H1 (cell line): ENCODE measurements at places on chromosomes 7 and 10.

DNA sequence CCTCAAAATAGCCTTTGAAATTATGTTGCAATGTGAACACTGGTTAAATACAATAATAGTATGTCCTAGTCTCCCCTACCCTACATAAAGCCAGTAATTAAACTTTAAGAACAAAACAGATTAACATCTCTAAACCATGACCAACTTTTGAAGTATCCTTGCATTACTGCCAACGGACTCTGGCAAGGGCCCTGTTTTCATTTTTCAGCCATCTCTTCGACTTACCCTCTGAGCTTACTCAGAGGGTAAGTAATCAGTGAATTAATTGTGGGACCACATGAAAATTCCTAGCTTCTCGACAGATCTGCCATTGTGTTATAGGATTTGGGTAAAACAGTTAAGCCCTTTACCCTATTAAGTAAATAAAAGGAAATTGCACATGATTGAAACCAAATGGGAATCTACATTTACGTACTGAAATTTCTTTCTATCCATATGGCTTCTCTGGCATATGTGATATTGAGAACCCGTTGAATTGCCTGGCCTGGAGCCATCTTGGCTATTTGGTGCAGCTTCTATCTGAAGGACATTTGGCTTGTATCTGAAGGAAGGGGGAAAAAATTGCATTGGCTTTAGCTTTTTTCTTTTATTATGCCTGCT lies 39.6 kb downstream of the DYNC1I1 start:
- no peak for DNase-seq

GRCh38 chr10:72255977-72256729 lies 17.6 kb upstream of the DDIT4 start:
- no peak for DNase-seq

- no peak for DNase-seq
These were observed 26.2 kb upstream of the MSRB2 start for GRCh38 chr10:23069019-23069815.

GRCh38 chr10:102657451-102657850 lies 13.2 kb downstream of the TRIM8 start:
- DNase-seq: no peak

GRCh38 chr7:18727115-18727870 lies 231.7 kb downstream of the HDAC9 start:
- DNase-seq: no peak

DNA sequence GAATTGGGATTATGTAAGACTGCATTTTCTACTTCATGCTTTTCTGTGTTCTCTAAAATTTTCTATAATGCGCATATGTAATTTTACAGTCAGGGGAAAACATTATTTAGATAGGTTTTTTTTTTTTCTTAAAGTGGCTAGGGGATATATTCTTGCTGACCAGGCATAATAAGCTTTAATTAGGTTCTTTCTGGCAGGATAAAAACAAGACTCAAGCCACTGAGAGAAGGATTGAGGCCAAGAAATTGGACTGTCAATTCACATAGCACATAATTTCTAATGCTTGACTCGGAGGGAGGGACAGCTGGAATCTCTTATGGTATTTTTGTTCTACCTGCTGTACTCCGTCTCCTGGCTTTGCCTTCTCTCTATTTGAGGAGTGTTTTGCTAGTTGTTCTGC lies 119.8 kb upstream of the NPVF start:
- DNase-seq: no peak

DNA sequence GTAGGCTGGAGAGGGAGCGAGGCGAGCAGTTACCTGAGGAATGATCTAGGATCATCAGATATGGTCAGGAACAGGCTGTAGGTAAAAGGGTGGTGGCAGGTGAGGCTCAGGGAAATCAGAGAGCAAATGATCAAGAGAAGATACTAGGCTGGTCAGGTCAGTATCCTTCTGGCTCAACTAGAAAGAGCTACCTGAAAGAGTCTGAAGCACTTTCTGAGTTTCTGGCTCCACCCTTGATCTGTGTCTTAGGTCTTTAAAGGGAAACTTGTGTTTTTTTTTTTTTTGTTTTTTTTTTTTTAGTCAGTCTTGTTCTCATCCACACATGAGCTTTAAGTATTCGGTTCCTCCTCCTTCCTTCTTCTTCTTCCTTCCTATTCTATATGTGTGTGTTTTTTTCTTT lies 10.5 kb downstream of the ADAM22 start:
- no peak for DNase-seq

GRCh38 chr10:84191106-84191505 lies 3.2 kb upstream of the CDHR1 start:
- no peak for DNase-seq

DNA sequence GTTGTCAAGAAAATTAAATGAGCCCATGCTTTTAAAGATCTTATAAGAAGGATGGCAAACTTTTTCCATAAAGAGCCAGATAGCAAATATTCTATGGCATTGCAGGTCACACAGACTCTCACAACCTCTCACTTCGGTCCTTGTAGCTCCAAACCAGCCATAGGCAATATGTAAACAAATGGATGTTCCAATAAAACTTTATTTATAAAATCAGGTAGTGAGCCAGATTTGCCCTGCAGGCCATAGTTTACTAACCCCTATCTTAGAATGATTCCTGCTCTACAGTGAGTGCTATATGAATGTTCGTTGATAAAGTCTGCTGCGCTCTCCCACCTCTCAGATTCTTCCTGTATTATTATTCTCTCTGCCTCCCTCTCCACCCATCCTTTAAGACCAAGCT lies 177.7 kb downstream of the KCNMA1 start:
- no peak for DNase-seq

DNA sequence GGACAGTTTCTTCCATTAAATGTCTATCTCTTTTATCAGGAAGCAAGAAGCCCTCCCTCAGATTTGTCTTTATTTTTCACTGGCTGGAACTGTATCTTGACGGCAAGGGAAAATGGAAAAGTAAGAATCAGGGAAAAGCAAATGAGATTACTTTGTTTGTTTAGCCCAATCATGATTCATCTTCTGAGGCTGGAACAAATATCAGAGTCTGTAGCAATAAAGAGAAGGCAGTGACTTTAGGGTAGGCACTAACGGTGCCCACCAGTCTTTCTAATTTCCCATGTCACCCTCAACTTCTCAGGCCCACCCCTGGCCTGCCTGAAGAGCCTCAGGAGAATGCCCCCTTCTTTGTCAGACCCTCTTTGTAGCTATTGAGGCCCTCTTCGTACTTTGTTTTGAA lies 36.3 kb upstream of the GOLGA7B start:
- DNase-seq: no peak

- no peak for DNase-seq
These were observed 39.1 kb downstream of the VOPP1 start for GRCh38 chr7:55533050-55533728.

GRCh38 chr10:71010730-71011129 lies 122.4 kb upstream of the PCBD1 start:
- no peak for DNase-seq

- DNase-seq: no peak
These were observed 167.0 kb downstream of the SNX13 start for GRCh38 chr7:17773289-17773626.

DNA sequence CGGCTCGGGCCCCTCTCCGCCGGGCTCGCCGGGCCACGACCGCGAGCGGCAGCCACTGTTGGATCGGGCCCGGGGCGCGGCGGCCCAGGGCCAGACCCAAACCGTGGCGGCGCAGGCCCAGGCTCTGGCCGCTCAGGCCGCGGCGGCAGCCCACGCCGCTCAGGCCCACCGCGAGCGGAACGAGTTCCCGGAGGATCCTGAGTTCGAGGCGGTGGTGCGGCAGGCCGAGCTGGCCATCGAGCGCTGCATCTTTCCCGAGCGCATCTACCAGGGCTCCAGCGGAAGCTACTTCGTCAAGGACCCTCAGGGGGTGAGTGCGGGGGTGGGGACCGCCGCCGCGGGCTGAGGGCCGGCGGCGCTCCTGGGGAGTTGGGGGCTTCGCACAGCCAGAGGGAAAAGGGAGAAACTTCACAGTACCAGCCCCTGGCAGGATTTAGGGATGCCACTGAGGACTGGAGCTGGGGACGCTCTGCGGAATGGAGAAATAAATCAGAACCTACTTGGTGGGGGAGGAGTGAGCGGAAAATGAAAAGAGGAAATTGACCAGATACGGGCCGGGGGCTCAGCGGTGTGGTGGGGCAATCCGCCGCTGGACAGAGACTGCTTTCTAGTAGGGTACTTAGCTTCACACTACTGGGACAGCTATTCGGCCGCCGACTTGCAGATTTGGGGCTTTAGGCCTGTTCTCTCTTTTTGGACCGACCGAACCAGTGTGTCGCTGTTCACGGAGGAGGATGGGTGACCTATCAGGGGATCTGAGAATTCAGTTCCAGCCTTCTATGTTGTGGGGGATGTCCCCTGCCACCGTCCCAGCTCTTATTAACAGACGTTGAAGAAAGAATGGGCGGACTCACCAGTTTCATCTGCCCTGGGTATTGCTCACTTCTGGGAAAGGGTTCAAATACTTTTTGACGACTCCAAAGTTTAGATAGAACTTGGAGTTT lies 669 bp downstream of the PI4K2A start:
- DNase-seq: no peak

DNA sequence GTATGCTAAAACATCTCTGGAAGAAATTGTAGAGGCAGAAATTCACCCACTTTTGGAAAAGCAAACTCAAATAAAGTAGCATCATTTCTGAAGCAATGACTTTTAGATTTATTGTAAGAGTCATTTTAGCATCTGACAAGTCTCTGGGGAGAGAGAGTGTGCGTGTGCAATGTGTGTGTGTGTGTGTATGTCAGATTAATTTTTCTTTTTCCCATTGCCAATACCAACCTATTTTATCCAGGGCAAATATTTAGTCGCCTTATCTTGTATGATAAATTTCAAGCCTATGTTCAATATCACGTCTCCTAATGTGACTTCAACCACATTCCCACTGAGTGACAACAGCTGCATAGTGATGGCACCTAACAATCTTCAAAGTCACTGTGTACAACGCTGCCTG lies 101.7 kb downstream of the NEBL start:
- no peak for DNase-seq

GRCh38 chr7:35866186-35866585 lies 65.3 kb downstream of the SEPTIN7 start:
- no peak for DNase-seq

DNA sequence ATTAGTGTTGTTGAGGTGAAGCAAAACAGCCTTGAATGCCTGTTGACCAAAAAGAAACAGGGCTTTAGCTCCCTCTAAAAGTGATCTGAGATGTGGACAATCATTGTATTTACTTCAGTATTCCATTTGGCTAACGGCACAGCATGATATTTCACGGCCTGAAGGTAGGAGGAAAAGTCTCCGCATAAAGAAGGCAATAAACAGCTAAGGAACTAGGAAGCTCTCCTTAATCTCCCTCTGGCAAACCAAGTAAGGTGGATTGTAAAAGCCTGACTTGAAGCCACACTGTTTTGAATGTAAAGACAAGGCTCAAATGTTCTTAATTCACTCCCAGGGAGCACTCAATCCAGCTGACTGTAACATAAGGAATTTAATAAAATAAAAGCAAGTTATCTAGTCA lies 160.0 kb upstream of the ZNF804B start:
- no peak for DNase-seq

GRCh38 chr7:96238474-96238873 lies 83.4 kb downstream of the SLC25A13 start:
- DNase-seq: no peak

DNA sequence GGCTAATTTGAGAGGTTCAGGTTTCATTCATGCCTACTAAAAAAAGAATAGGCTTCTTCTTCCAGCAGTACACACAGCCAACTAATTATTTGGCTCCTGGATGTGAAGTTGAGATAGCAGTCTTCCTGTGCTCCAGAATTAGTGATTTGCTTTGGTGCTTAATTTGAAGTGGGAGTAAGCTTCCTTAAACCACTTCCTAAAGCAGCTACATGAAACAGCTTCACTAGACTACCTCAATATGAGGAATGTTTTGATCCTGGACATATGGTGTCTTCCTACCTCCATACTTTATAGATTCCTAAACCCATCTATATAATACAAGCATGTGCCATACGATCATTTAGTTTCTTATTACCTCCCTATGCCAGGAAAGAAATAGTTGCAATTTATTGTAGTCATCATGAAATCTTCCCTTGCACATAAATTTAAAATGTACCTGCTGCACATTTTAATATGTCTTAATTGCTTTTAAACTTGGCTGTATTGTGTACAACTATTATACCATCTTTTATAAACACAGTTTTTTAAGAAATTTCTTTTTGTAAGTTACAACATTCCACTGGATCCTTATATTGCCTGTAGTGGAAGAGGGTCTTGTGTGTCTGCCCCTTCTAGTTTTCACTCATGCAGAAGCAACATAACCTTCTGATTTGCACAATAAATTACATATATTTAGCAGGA lies 8.6 kb downstream of the VIM start:
- DNase-seq: no peak

DNA sequence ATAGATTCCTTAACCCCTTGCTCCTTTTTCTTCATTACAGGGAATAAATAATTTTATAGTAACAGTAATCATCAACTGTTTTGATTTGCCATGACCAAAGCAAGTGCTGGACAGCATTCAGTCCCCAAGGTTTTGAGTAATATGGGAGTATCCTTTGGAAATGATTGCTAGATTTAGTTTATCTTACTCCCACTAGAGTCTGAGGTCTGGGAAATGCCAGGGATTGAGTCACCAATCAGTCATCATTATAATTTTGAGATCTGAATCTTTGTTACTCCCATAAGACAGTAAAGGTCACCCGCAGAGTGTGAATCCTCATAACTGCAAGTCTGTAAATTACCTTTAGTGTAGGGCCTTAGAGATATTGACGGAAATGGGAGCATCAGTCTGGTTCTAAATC lies 133.7 kb upstream of the SEMA3E start:
- no peak for DNase-seq

- DNase-seq: no peak
These were observed 29.2 kb downstream of the TFAM start for GRCh38 chr10:58414270-58415041.

DNA sequence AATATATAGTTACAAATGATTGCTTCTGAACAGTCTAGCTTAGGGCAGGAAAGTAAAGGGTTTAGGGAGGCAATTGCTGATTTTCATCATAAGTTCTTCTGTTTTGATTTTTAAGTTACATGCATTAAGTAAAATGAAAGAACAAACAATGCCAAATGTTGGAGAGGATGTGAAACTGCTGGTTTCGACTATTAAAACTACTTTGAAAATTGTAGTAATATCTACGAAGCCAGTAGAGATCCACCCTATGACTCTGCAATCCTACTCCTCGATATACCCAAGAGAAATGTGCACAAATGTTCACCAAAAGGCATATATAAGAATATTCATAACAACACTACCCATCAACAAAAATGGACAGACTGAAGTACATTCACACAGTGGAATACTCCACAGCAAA lies 24.3 kb downstream of the PDZD8 start:
- no peak for DNase-seq

DNA sequence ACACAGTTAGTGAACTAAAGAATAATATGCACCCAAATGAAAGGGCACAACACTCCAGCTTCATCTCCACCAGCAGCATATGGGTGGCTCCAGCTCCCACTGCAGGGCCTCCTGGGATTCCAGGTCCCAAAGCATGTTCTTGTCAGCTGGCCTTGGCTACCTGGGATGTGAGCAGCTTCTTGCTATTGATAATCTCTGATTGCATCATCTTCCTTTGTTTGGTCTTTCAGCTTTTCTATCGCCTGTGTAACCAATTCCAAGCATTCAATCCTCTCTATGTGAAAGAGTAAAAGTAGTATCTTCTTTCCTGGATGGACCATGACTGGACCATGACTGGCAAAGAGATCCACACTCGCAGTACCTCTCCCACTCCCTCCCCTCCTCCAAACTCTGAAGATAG lies 333.9 kb upstream of the GLI3 start:
- no peak for DNase-seq

- DNase-seq: peak; percentile 53
These were observed 502.6 kb downstream of the NRG3 start for GRCh38 chr10:82377608-82378007.

- peak; percentile 46 for DNase-seq
These were observed 73.2 kb downstream of the GRID1 start for GRCh38 chr10:86293396-86293791.

- DNase-seq: no peak
These were observed 64.4 kb downstream of the GRM3 start for GRCh38 chr7:86708031-86708680.
